Activated B cell treated with CpG ODN at 0.5 μM for 24 hours (primary cell): ENCODE measurements at places on chromosomes 5 and 9. TPM values are rescaled to one million over a fixed set of nuclear protein-coding genes. Genes with fewer than 3 reads are reported as not detected.

The SPINK4 gene
- not detected in 2 replicates for total RNA-seq

The NME5 gene
- not detected in 2 replicates for total RNA-seq

The SPEF2 gene
- total RNA-seq: 2.4 and 3.7 TPM in 2 replicates

The WNK2 gene
- total RNA-seq: 0.24 TPM in 1 of 2 replicates, not detected in the other

The DMRTA1 gene
- total RNA-seq: not detected in 2 replicates

The PRDM9 gene
- not detected in 2 replicates for total RNA-seq

The ANGPTL2 gene
- not detected in 2 replicates for total RNA-seq
